CD8-positive, alpha-beta memory T cell (primary cell): ENCODE measurements at places on chromosomes 7 and 10. TPM values are rescaled to one million over a fixed set of nuclear protein-coding genes. Genes with fewer than 3 reads are reported as not detected.

GRCh38 chr7:94908323-94909178 lies 1.2 kb downstream of the PPP1R9A start:
- no peaks in the 10 kb centered on the region for H3K27me3 ChIP-seq
- DNase-seq, result no peak
- no peak overlapping the region for H3K27ac ChIP-seq
- no peaks in the 10 kb centered on the region for H3K4me1 ChIP-seq
- no peaks in the 10 kb centered on the region for H3K36me3 ChIP-seq

DNA sequence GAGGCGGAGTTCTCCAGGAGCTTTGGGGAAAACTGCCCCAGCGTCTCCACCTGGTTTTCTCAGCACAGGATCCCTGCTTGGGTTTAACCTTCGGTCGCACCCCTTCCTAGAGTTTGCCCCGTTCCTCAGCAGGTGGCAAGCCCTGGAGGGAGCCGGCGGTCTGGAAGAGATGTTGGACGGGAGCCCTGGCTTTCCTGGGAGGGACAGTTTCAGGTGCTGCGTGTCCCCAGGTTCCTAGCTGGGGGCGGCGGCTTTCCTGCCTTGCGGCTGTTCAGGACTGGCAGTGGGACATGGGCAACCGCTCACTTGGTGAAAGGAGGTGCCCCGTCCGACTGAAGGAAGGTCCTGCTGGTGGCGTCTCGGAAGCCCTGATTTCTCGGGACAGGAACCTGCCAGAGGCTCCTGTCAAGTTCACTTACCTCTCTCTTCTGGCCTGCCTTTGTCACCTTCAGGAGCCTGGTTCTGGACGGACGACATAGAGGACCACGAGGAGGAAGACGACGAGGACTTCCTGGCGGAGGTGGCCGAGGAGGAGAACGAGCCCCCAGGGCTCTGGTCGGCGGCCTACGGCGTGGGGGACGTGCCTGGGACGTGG lies 14.8 kb downstream of the ZNF316 start:
- no peaks in the 10 kb centered on the region for H3K4me1 ChIP-seq
- peaks cover 8% of the 10 kb centered on the region for H3K36me3 ChIP-seq
- no peaks in the 10 kb centered on the region for H3K27me3 ChIP-seq
- no peak overlapping the region for H3K4me3 ChIP-seq
- H3K27ac ChIP-seq, result no peak overlapping the region

GRCh38 chr7:157513162-157513621 lies 176.4 kb downstream of the DNAJB6 start:
- no peaks in the 10 kb centered on the region for H3K27me3 ChIP-seq
- no peak for DNase-seq
- no peaks in the 10 kb centered on the region for H3K36me3 ChIP-seq
- H3K4me3 ChIP-seq, result no peak overlapping the region
- H3K4me1 ChIP-seq, result no peaks in the 10 kb centered on the region

GRCh38 chr7:113936982-113937381 lies 18.2 kb upstream of the PPP1R3A start:
- no peaks in the 10 kb centered on the region for H3K27me3 ChIP-seq
- H3K36me3 ChIP-seq, result no peaks in the 10 kb centered on the region
- H3K4me3 ChIP-seq, result no peak overlapping the region
- no peak overlapping the region for H3K27ac ChIP-seq
- H3K4me1 ChIP-seq, result no peaks in the 10 kb centered on the region

The ADK gene
- 65.1 TPM for total RNA-seq

DNA sequence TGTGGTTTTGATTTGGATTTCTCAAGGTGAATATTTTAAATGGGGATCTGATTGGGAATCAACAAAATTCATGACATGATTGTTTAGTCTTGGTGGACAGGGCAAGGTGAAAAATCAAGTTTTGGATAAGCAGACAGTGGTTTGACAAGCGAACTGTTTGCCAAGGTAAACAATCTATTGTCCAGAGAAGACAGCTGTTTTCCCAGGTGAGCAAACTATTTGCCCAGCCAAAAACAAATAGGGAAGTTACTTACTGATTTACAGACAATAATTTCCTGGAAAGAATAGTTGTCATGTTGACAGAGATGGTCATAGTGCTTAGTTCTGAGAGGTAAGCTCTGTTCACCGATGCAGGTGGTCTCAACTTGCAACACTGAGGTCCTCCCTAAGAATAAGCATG lies 94.0 kb upstream of the STEAP1B start:
- H3K27ac ChIP-seq, result no peak overlapping the region
- no peak for DNase-seq
- no peak overlapping the region for H3K4me3 ChIP-seq
- no peaks in the 10 kb centered on the region for H3K27me3 ChIP-seq

DNA sequence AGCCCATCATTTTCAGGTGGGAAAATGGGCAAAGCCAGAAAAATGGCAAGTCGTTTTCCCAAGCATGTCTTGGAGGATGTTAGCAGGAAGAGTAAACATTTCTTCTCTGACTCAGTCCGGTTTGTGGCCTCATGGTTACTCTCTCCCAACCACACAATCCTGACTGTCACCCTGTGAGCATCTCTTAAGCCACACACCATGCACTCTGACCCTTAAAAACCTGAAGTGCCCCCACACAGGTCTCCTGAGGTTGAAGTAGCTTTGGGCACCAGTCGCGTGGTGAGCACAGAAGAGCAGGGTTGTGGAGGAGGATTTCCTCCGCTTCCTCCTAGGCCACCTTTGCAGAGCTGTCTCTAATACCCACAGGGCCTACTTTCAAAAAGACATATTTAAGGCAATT lies 387.3 kb upstream of the NPVF start:
- H3K36me3 ChIP-seq, result no peaks in the 10 kb centered on the region
- no peak overlapping the region for H3K27ac ChIP-seq
- no peak for DNase-seq
- H3K27me3 ChIP-seq, result no peaks in the 10 kb centered on the region

DNA sequence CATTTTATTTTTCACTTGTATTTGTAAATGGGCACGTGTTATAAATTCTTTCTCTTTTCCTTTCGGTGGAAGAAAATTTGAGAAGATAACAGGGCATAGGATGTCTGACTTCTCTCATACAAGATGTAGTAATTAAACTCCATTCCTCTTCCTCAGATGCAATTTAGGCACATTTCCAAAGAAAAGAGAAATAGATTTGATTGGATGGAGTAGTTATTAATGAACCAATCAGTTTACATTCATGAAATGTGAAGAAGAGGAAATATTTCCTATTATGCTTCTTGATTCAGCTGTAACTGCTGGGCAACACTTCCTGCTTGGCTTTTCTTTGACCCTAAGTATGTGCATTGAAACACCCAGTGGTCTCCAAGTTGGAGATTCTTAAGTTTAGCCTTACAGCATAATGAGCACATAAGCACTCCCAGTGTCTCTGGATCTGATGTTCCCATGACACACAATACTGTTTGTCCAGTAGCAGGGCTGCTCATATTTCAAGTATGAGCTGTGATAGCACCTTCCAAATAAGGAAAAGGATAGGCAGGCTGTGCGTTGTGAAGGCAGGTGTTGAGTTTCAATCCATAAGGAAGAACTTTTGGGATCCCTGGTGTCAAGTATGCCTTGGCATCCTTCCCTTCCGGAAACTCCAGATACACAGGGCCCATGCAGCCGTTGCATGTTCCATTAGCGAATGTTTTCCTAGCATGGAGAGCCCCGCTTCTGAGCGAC lies 33.4 kb upstream of the COBL start:
- H3K4me1 ChIP-seq, result no peaks in the 10 kb centered on the region
- no peak overlapping the region for H3K4me3 ChIP-seq
- H3K36me3 ChIP-seq, result no peaks in the 10 kb centered on the region
